ENCODE measurements at places on chromosomes 7 and 10.
A peak's percentile ranks its signal among the peaks of the same experiment; 100 is the strongest.

- DNase-seq = no peak
Observed at GRCh38 chr10:48685731-48686130, 1.1 kb downstream of the WDFY4 start.

GRCh38 chr7:70678621-70679251 lies 453.2 kb upstream of the GALNT17 start:
- no peak for DNase-seq

DNA sequence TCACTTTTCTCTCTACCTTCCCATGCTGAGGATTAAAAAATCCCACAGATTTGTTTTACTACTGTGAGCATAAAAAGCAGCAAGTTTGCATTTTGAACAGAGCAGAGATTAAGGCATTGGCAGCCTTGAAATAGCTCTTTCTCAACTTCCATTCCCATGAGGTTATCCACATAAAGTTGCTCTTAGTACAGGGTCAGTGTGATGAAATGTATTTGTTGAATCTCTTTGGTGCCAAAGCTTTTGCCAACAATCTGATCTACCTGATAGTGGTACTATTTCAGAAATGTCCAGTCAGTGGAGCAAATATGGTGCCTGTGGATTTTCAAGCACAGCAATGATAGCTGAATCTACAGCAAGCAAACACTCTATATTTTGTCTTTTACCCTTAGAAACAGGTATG lies 254.8 kb downstream of the INHBA start:
- no peak for DNase-seq

DNA sequence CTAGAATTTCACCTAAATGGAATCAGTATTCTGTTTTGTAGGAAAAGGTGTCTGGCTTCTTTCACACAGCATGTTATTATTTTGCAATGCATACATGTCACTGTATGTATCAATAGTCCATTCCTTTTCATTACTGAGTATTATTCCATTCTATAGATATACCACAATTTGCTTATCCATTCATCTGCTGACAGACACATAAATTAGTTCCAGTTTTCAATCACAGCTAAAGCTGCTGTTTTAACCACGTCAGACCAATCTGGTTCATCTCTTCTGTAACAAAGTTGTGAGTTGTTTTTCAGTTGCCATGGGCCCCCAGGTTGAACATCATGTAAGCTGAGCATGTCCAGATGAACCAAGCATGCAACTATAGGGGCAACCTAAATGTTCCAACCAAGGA lies 282.1 kb upstream of the MKLN1 start:
- DNase-seq = no peak

- DNase-seq = peak; percentile 76
Observed at GRCh38 chr10:122504610-122504950, 43.2 kb downstream of the HTRA1 start.

DNA sequence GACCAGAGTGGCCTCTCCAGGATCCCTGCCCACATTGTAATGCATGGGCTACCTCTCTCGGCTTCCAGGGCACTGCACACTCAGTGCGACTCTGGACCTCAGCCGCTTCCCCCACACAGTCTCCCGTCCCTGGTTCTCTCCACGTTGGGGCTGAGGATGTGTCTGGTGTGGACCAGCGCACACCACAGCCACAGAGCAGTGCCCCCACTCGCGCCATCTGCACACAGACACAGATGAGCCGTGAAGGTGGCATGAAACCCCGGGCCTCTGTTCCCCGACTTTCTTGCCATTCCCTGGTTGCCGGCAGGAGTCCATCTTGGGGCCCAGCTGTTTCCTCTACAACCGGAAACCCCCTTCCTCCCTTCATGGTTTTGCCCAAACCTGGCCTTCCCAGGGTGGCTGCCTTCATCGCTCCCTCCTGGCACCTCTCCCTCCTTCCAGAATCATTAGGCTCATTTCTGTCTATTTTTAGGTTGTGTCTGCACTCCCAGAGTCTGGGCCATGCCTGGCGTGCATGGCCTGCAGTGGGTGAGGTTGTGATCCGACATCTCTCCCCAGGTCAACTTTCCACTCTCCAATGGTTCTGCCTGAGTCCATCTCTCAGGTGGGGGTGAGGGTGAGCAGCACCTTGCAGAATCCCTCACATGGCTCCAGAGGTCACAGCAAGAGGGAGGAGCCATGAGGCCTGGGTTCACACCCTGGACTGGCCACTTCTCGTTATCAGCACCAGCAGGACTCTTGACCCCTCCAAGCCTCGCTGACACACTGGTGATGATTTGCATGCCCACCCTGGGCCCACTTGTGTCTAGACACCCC lies 10.1 kb downstream of the RASGEF1A start:
- DNase-seq = no peak

- DNase-seq = peak; percentile 96
Observed at GRCh38 chr7:135169141-135169963, 1.2 kb downstream of the CYREN start.

- no peak for DNase-seq
Observed at GRCh38 chr10:132173185-132173584, 13.6 kb upstream of the DPYSL4 start.

GRCh38 chr10:102540023-102540422 lies 36.3 kb downstream of the SUFU start:
- DNase-seq = peak; percentile 39

DNA sequence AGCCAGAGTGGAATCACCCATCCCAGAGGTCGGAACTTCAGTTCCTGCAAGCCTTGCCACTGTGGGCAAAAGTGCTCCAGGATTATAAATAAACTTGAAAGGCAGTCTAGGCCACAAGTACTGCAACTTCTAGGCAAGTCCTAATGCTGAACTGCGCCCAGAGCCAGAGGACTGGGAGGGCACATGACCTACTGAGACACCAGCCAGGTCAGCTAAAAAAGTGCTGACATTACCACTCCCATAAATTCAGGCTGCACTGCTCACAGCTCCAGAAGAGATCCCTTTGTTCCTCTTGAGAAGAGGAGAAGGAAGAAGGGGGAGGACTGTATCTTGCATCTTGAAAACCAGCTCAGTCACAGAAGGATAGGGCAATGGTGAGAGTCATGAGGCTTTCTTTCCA lies 1084.1 kb upstream of the PHF14 start:
- no peak for DNase-seq

DNA sequence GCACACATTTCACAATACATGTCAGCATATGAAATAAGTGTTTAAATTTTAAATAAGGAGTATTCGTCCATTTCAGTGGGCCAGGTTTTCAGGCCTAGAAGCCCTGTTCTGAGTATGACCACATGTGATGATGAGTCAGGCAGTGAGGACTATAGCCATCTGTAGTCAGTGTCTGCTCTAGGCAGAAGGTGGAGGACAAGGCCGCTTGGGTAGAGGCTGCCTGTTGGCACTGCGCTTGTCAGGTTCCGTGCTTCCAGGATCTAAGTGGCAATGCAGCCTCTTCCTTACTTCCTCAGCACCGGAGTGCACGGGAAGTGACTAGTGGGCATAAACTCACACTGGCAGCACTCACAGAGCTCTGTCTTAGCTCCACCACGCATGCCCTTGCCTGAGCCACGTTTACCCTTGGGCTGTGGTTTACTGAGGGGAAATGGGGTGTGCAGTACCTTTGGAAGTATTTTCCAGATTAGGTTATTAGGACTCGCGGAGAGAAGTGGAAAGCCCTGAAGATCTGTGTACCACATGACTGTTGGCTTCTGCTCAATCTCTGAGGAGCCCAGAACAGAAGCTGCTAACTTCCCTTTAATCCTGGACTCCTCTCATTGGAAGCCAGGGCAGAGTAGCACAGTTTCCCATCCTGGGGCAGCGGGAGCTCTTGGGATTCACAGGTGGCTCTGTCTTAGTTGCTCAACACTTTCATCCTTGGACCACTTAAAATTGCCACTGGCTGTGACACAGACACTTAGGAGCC lies 87.5 kb upstream of the GJD4 start:
- DNase-seq = peak; percentile 15

DNA sequence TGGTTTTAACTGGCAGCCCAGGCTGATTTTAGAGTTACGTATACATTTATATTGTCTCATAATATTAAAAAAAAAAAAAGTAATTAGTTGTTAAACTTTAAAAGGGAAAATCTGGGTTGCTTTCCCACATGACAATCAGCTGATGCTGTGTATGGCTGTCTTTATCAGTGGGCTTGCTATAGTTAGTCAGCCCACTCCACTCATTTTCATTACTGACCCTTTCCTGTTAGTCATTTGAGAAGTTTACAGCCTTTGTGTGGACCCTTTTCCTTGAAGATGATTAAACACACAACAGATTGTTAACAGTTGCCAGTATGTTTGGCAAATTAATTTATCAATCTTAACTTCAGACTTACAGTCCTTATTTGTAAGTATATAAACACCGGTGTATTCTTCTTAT lies 164.5 kb upstream of the AGR3 start:
- DNase-seq = no peak

DNA sequence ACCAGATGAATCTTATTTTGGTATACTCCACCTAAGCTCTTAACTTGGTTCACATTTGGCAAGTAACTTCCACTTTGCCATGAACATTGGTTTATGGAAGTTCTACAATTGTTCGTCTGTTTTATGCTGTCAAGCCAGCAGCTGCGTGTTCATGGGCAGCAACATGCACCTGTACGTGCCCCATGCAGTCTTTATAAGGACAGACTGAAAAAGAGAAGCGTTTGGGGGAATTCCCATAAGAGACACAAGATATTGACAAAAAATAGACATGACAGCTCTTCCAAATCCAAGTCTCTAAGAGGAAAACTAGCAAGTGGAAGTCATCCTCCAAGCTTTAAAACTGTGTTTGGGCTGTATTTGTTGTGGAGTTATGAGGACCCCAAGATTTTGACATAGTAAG lies 151.6 kb downstream of the SLC16A9 start:
- no peak for DNase-seq

GRCh38 chr10:125482637-125483036 lies 200.3 kb downstream of the TEX36 start:
- DNase-seq = no peak

DNA sequence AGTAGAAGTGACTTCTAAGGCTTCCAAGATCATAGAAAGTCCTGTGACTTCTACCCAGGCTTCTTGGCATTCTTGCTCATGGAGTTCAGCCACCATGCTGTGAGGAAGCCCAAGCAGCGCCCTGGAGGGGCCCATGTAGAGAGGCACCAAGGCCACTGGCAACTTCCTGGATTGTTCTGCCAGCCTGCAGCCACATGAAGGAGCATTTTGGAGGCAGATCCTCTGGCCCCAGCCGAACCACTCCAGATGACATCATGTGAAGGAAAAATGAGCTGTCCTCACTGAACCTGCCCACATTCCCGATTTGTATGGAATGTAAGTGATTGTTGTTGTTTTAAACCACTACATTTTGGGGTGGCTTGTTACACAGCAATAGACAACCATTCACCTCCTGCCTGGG lies 51.5 kb upstream of the MNX1 start:
- DNase-seq = no peak

- DNase-seq = no peak
Observed at GRCh38 chr7:24297362-24297761, 13.4 kb downstream of the NPY start.

- peak; percentile 44 for DNase-seq
Observed at GRCh38 chr7:77453531-77453930, 37.4 kb upstream of the GSAP start.

- DNase-seq = no peak
Observed at GRCh38 chr7:2511769-2512168, 7.8 kb upstream of the LFNG start.

GRCh38 chr7:110382736-110383135 lies 708.2 kb upstream of the LRRN3 start:
- no peak for DNase-seq

- DNase-seq = peak; percentile 71
Observed at GRCh38 chr7:53611043-53611442, 575.6 kb downstream of the POM121L12 start.

GRCh38 chr7:85178531-85179298 lies 8.1 kb downstream of the SEMA3D start:
- no peak for DNase-seq

DNA sequence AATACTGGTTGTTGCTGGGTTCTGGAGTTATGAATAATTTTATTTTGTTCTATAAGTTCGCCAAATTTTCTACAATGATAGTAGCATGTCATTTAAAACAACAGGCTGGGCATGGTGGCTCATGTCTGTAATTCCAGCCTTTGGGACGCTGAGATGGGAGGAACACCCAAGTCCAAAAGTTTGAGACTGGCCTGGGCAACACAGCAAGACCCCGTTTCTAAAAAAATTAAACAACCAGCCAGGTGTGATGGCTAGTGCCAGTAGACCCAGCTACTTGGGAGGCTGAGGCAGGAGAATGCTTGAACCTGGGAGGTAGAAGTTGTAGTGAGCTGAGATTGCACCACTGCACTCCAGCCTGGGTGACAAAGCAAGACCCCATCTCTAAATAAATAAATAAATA lies 347.7 kb downstream of the PARD3 start:
- no peak for DNase-seq

- no peak for DNase-seq
Observed at GRCh38 chr7:124679586-124680225, 85.9 kb downstream of the GPR37 start.

DNA sequence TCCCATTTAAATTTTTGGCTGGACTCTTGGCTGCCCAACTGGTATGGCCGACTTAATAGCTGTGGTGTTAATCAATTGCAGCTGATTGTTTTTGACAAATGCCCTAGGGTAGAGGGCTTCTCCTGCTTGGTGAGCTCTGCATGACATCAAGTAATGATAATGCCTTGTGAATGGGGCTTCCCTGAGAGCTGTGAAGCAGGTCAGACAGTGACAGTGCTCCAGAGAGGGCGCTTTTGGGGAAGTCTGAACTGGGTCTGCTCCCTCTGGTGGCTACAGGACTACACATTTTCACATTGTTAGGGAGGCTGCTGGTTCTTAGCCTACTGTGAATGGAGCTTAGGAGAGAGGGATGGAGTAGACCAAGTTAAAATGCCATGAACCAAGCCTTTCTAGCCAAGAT lies 98.8 kb downstream of the SDK1 start:
- peak; percentile 25 for DNase-seq

- DNase-seq = no peak
Observed at GRCh38 chr10:77090381-77091356, 546.9 kb downstream of the KCNMA1 start.

DNA sequence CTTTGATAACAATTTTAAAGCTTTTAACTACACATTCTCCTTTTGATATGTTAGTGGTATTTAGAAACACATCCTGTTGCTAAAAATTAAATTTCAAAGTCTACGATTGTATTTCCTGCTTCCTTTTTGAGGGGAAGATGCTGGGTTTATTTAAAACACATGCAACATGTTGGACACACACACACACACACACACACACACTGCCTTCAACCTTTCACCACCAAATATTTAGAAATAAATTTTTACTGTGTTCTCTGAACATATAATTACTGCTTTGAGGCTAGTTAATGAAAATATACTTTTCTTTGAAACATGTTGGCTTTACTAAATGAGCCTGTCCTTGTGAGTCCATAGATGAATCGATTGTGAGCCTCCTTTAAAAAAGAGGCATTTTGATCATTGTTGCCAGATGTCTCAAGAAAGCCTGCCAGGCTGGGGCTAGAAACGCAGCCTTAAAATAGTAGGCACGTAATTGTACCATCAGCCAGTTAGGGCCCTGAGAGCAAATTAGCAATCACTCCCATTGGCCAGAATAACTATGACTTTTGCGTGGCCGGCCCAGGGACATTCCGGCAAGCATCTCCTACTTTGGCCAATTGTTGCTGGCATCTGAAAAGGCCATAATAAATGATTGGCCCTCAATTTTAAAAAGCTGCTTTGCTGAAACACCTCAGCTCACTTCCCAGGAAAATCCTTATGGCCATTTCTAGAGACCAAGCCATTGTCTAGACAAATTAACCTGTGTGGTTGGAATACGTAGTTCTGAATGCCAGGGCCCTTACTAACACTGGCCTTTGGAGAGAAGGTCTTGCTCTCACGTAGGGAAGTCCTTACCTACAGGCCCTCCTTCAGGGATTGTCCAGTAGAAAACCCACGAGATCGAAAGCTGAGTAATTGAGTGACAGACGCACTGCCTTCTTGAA lies 9.9 kb upstream of the TEX36 start:
- DNase-seq = peak; percentile 35
